HCEC 1CT (cell line): ENCODE measurements at places on chromosomes 16 and 17.
A peak's percentile ranks its signal among the peaks of the same experiment; 100 is the strongest.

DNA sequence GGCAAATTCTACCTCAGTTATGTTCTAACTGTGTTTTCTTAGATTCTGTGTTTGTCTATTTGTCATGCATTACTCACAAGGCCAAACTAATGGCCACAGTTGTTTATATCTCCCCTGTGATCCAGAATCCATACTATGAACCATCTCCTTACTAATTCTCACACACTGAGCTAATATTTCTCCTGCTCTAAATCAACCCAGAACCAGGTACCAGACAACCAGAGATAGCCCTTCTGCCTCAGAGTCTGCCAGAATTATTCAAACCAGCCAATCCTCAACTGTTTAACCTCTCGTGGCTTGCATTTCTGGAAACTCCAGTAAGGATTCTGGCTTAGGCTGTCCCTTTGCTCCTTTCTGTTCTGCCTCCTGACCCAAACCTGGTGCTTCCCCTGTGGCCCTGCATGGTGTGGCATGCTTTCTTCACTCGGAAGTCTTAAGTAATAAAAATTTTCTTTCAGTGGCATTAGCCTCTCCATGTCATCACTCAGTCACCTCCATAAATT, 59.4 kb downstream of the EFCAB5 start:
- peak; percentile 60 for DNase-seq

GRCh38 chr17:53033297-53033696, 789.4 kb upstream of the KIF2B start:
- no peak for DNase-seq

- DNase-seq, result no peak
These were observed 1373.3 kb upstream of the GOT2 start for GRCh38 chr16:60107437-60107836.

GRCh38 chr16:80317599-80318037, 223.2 kb upstream of the DYNLRB2 start:
- no peak for DNase-seq

GRCh38 chr17:45666046-45666600, 118.0 kb upstream of the CRHR1 start:
- no peak for DNase-seq

GRCh38 chr16:88685156-88686061, 898 bp downstream of the SNAI3 start:
- peak; percentile 69 for DNase-seq

- DNase-seq, result no peak
These were observed 14.2 kb downstream of the PLD6 start for GRCh38 chr17:17191961-17192381.

- no peak for DNase-seq
These were observed 708 bp downstream of the DHX33 start for GRCh38 chr17:5468075-5468473.

GRCh38 chr16:75251280-75252048, at the start of gene BCAR1:
TSS of gene BCAR1 (minus strand) at chr16:75251624. CDS start at chr16:75251482, 142 bp downstream.
- DNase-seq, result peak; percentile 91

DNA sequence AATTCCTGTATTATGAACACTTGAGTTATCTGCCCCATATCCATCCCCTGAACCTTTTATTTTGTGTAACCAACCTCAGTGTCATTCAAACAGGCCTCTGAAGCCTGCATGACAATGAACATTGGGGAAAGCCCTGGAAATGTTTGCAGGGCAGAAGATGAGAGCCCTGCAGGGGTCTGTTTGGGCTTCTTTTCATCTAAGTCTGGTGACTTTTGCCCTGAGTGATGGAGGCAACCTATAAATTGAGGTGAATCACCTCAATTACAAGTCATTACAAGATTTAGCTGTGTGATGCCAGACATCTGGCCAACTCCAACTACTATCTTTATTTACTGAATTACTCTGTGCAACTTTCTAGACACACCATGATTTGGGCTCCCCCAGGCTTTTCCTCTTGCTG, 189.2 kb downstream of the MAF start:
- DNase-seq, result no peak

DNA sequence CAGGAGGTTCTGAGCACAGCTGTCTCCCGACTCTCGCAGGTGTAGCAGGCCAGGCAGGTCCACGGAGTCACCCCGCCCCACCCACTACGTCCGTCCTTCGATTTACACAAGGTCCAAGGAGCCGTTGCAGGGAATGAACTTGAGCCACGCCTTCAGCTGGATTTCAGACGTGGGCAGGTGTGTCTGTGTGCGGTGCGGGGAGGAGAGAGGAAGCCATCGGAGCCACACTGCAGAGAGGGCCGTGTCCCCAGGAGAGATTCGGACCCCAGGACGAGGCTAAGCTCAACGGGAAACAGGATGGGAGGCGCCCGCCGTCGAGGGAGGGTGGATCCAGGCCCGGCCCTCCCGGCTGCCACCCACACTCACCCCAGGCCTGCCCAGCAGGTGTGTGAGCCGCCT, 50.3 kb downstream of the RPH3AL start:
- no peak for DNase-seq

DNA sequence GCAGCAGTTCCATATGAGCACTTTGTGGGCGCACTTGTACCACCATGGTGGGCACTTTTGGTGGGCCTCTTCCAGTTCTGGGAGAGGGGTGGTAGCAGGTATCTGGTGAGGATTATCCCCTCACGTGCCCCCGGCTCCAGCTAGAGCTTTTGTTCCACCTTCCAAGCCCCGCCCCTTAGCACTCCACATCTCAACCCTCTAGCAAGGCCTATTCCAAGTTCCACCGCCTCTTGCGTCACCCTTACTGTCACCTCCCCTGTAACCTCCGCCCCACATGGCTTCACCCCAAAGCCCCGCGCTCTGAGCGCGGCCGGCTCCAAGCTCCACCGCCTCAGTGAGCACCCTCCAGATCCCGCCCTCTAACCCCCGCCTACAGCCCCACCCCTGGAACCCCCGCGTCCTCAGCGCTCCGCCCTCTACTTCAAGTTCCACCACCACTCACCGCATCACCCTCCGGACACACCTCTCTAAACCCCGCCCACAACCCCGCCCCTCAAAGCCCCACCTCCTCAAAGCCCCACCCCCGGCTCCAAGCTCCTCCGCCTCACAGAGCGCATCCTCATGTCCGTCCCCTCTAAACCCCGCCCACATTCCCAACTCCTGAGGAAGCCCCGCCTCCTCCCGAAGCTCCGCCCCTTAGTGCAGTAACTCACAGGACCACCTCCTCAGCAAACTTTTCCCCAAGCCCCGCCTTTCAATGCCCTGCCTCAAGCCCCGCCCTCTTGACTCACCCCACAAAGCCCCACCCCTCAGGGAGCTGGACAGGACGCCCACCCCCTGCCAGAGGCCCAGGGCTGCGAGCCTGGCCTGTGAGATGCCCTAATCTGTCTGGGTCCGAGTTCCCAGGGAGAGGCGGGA, 11.1 kb downstream of the SCN4A start:
- DNase-seq, result peak; percentile 17

GRCh38 chr16:52912565-52913173, 140.0 kb downstream of the CHD9NB start:
- no peak for DNase-seq

GRCh38 chr16:73049091-73049490, 1.2 kb upstream of the ZFHX3 start:
- no peak for DNase-seq
